NCI-H187 treated with DMSO at 0.1 percent for 48 hours (cell line): ENCODE measurements at places on chromosomes 4 and X.
A peak's percentile ranks its signal among the peaks of the same experiment; 100 is the strongest.

DNA sequence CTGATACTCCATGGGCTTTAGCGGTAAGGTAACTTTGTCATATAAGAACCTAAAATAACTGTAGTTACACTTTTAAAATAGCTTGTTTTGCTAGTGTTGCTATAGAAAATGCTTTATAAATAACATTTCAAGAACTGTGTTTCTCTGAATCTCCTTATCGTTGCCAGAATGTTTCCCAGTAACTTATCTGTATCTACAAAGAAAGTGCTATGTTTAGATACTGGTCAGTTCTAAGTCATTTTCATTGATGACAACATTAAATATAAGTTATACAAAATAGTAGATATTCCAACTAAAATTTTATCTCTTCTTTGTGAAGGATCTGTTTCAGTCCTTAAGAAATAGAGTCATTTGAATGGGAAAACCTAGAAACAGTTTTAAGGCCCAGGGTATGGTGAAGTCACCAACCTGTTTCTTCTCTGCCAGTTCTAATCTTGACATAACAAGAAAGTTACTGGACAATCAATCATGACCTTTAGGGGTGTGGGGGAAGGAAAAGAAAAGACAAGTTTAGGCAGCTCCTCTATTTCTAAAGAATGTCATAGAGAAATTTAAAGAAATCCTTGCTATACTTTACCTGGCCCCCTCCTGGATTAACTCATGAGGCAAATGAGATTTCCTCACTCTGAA, 425.9 kb downstream of the RPA4 start:
- no peak for DNase-seq

DNA sequence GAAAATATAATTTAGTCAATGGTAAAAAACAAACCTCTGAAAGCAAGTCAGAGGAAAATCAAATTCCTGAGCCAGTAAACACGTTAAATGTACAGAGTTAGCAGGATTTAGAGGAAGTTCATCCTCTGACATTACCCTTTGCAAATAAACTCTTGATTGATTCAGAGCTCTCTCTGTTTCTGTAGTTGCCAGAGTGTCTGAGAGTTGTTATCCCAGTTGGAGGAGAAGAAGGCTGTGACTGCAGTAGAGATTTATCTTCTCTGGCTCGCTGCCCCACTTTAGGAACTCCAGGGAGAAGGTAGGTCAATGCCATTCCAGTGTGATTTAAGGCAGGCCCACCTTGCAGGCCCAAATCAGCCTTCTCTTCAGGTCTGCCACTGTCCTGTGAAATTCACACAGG, 6.2 kb upstream of the AMOT start:
- no peak for DNase-seq

DNA sequence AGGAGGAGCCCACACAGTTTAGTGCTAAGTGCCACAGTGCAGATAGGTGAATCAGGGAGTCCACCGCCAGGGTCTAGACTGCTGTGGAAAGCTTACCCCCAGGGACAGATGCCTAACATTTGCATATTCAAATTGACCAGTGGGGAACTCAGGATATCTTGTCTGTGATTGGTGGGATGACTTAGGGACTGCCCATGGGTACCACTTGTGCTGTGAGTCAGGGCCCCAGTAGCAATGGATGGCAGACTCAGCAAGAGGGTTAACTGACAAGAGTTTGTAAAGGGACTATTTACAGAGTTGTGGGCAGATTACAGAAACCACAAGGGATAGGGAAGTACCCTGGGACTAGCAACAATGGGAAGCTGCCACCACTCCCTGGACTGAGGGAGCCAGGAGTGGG, 282.1 kb downstream of the BCOR start:
- no peak for DNase-seq

DNA sequence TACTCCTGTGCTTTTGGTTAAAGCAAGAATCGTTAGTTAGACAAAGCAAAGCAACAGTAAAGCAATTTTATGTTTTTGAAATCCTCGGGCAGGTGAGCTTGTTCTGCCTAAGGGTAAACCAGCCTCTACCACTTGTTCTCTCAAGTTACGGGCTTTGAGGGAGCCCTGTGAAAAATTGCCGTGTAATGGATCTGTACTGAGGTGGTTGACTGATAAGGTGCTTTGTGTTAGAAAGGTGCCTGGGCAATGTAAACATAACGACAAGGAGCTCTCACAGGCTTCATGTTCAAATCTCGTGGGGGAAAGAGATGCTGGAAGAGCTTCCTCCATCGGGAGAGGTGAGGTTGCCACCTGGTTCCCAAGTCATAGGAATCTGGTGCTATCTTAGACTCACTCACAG, 111.8 kb downstream of the TRAPPC11 start:
- DNase-seq: peak; percentile 73

DNA sequence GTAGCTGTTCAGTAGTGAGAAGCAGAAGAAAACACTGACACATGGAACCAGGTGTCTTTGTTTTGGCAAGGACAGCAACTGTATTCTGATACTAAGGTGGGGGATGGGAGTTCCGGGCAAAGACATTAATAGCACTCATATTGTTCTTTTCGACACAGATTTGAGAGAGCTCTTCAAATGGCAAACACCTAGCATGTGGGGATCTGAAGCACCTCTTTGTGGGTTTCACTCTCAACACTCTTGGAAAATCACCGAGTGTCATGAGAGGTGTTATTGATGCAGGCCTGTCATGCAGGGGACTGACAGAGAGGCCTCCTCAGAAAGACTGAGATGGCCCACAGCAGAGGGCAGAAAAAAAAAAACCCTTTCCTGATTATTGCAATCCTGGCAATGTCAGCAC, 228.4 kb upstream of the VCX start:
- peak; percentile 81 for DNase-seq

- DNase-seq: no peak
Measured at GRCh38 chrX:11131146-11131545, 20.0 kb downstream of the HCCS start.
